ENCODE measurements at places on chromosomes 4 and X.
A peak's percentile ranks its signal among the peaks of the same experiment; 100 is the strongest.

DNA sequence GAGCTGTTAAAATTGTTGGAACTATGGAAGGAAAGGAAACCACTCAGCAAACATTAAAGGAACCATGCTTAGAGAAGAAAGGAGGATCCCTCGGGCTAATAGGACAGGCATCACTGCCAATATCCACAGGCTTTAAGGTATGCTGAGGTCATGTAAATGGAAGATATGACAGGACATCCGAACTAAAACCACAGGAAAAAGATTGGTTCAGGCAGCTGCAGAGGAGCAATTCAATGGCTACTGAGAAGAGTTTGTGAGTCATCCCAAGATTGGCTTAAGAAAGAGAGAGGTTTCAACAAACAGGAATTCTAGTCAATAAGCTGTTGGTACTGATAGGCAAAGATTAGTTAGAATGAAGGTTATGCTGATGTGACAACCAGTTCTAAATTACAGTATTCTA is 106.4 kb upstream of the FAM241A start:
- no peak for DNase-seq

DNA sequence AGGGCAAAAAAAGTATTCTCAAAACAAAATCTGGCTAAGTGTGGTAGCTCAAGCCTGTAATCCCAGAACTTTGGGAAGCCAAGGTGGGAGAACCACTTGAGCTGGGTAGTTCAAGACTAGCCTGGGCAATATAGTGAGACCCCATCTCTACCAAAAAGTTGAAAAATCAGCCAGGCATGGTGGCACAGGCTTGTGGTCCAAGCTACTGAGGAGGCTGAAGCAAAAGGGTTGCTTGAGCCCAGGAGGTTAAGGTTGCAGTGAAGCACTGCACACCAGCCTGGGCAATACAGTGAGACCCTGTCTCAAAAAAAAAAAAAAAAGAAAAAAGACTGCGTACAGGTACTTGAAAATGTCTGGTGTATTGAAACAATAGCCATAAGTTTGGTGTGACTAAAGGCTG is 1.7 kb upstream of the SDAD1 start:
- no peak for DNase-seq

GRCh38 chr4:139229534-139230039 is 50.4 kb downstream of the MGARP start:
- DNase-seq = peak; percentile 25

GRCh38 chr4:182547435-182547834 is 304.2 kb downstream of the TENM3 start:
- no peak for DNase-seq

DNA sequence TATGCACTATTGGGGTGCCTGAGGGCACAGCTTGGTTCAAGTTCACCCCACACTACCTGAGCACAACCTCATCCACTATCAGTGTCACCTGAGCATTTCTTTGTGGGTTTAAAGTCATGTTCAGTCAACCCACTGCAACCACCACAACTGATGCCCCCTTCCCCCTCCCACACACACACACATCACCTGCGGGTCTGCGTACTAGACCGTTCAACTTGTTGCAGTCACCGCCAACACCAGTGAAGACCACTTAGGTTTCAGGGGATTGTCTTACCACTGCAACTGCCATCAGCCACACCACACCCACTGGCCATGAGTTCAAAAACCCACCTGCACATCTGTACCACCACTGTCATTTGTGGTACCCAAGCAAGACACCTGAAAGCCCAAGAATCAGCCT is 355.0 kb downstream of the SH3BGRL start:
- DNase-seq = no peak

- no peak for DNase-seq
Measured at GRCh38 chr4:72110886-72111285, 79.1 kb downstream of the NPFFR2 start.

- DNase-seq = no peak
Measured at GRCh38 chr4:44544158-44544557, 95.5 kb upstream of the KCTD8 start.

- DNase-seq = no peak
Measured at GRCh38 chrX:39247536-39247935, 446.3 kb downstream of the MID1IP1 start.

DNA sequence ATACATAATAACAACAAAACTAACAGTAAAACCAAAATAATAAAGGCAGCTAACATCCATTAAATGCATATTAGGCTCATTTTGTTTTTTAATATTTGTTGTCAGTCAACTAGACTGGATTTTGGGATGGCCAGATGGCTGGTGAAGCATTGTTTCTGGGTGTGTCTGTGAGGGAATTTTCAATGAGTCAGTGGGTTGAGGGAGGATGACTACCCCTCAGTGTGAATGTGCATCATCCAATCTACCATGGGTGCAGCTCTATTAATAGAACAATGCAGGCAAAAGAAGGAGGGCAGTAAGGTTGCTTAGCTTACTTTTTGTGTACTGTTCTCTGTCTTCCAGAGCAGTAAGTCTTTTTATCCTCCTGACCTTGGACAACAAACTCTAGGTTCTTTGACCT is 484.2 kb upstream of the HS3ST1 start:
- no peak for DNase-seq

GRCh38 chrX:14243823-14244222 is 214.1 kb upstream of the GEMIN8 start:
- no peak for DNase-seq

GRCh38 chrX:115372152-115372551 is 82.6 kb downstream of the LUZP4 start:
- peak; percentile 31 for DNase-seq
